ENCODE measurements at places on chromosomes 4 and X. TPM values are rescaled to one million over a fixed set of nuclear protein-coding genes. Genes with fewer than 3 reads are reported as not detected.

ASB5 gene
- not detected for total RNA-seq

DNA sequence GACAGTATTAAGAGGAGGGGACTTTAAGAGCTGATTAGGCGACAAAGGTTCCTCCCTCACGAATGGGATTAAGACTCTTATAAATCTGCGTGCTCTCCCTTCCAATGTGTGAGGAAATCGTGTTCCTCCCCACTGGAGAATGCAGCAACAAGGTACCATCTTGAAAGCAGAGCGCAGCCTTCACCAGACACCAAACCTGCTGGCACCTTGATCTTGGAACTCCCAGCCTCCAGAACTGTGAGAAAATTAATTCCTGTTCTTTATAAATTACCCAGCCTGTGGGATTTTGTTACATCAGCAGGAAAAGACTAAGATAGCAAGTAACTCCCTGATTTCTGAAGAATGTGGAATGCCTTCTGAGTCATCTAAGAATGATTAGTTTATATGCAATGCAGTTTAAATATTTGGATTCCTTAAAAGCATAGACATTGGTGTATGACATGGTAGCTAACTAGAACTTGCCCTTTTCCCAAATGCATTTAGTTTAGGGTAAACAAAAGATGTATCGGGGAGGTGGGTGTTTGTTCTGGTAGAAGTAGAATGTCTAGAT lies 86.1 kb downstream of the USP46 start:
- no peak for DNase-seq

C4orf17 gene
- not detected for total RNA-seq

- DNase-seq, result no peak
Observed at GRCh38 chrX:22057667-22058066, 25.5 kb downstream of the PHEX start.

KDM5C gene
- total RNA-seq, result 120 TPM

DNA sequence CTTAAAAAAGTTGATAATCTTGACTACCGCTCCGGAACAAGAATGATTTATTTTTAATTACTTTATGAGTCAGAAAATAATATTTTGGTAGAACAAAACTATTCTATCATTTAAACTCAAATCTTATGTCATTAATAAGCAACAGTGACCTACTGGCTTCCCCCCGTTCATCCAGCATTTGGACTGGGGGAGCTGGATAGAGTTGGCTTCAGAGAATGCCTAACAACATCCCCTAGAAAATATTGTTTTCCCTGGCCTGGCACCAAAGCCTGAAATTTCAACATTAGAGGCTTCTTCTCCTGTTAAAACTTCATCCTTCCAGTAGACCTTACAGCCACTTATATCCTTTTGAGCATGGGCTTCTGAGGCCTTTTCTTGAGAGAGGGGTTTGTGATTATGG lies 55.7 kb upstream of the PDLIM3 start:
- DNase-seq, result no peak

ARX gene
- not detected for total RNA-seq

GRCh38 chr4:28799696-28800095 lies 1920.5 kb upstream of the PCDH7 start:
- no peak for DNase-seq

GRCh38 chrX:49260221-49260985 lies 4.1 kb downstream of the FOXP3 start:
- DNase-seq, result no peak

NUP62CL gene
- total RNA-seq, result 2.7 TPM

DNA sequence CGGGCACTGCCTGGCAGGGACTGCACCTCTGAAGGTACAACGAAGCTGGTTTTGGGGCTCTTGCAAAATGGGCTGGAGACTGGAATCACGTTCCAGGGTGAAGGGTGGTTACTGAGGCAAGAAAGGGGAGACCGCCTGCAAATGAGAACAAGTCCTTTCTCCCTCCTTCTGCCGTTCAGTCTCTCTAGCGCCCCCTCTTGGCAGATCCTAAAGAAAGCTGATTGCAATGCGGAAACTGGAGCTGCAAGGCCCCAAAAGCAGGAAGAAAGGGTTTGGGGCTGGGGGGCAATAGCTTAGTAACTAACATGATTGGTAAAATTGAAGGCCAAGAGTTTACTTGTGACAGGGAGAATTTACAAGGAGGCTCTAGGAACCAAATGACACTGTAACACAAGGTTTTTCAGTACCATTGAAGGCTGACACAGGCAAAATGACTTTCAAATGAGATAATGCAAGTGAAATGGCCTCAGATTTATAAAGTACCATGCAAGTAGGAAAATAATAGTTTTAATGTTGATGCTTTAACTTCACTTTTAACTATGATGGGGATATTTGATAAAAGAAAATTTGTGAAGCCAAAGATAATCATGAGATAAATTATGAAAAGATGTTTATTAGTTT lies 222.7 kb upstream of the HAND2 start:
- no peak for DNase-seq

DNA sequence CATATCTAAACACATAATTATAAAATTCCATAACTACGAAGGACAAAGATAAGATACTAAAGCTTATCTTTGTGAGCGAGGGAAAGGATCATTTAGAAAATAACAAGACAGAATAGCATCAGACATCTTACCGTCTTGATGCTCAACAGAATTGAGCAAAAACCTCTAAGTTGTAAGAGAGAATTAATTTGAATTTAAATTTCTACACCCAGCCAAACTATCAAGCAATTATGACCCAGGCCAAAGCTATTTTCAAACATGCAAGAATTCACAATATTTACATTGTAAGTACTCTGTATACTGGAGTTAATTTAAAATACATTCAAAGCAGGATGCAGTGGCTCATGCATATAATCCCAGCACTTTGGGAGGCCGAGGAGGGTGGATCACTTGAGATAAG lies 16.5 kb downstream of the CLOCK start:
- DNase-seq, result no peak

- no peak for DNase-seq
Observed at GRCh38 chr4:13368217-13368616, 115.9 kb downstream of the RAB28 start.

DNA sequence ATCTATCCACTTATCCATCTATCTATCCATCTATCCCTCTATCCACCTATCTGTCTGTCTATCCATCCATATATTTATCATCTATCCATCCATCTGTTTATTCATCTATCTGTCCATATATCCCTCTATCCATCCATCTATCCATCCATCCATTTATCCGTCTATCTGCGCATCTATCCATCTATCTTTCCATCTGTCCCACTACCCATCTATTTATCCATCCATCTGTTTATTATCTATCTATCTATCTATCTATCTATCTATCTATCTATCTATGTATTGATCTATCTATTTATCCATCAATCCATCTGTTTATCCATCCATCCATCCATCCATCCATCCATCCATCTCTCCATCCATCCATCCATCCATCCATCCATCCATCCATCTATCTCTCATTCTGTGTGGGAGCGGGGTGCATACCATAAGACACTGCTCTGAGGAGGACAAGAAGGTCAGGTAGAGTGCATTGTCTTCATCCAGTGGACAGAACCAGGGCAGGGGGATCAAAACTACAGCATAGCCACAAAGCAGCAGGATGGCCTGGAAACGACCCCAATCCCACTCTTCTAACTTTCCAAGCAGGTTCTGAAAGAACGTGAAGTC lies 53.2 kb upstream of the ENPP6 start:
- DNase-seq, result no peak

GRCh38 chrX:130637591-130637990 lies 235.8 kb downstream of the RBMX2 start:
- no peak for DNase-seq

GRCh38 chr4:52105276-52105675 lies 54.2 kb downstream of the SPATA18 start:
- DNase-seq, result no peak

FNIP2 gene
- total RNA-seq, result 9.4 TPM

GPR119 gene
- not detected for total RNA-seq

DNA sequence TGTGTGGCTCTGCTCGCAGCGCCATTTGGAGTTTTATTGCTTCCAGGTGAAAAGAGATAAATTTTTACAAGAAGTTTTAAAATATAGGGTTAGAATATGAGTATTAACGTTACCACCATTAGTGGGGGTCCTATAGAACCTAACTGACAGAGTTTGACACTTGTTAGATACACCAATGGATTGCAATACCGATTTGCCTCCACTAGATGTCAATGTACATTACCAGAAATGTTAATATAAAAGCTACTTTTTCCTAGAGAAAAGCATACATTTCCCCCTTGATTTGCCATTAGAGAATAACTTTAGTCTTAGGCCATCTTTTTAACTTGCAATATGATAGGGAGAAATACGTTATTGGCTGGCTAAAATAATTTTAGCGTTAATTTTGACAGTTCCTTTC lies 108.4 kb downstream of the LINC00632 start:
- DNase-seq, result no peak

GRCh38 chr4:100317032-100317864 lies 127.0 kb upstream of the DDIT4L start:
- DNase-seq, result no peak

PPP2R3B gene
- total RNA-seq, result 42.3 TPM

SHISA3 gene
- not detected for total RNA-seq
